ENCODE measurements at places on chromosomes 3 and 15. TPM values are rescaled to one million over a fixed set of nuclear protein-coding genes. Genes with fewer than 3 reads are reported as not detected.
A peak's percentile ranks its signal among the peaks of the same experiment; 100 is the strongest.

GRCh38 chr3:168620854-168621253 is 525.1 kb upstream of the GOLIM4 start:
- H3K27me3 ChIP-seq, result no peaks in the 10 kb centered on the region
- DNase-seq, result peak; percentile 71
- H3K4me3 ChIP-seq, result no peak overlapping the region
- H3K4me1 ChIP-seq, result peaks cover 34% of the 10 kb centered on the region
- no peak overlapping the region for H3K27ac ChIP-seq
- H3K36me3 ChIP-seq, result no peaks in the 10 kb centered on the region

GRCh38 chr3:158801696-158802408 is at the start of gene MFSD1:
MFSD1 (plus strand) TSS chr3:158802054; CDS start chr3:158802153, 99 bp downstream.
- peaks cover 48% of the 10 kb centered on the region for H3K27me3 ChIP-seq
- DNase-seq, result peak; percentile 94
- peak within 1 kb of the TSS; percentile 81 for H3K4me3 ChIP-seq

The PLA2G4D gene
- not detected for total RNA-seq

The PLCL2 gene
- total RNA-seq, result 26.4 TPM

The FANCD2OS gene
- total RNA-seq, result not detected

GRCh38 chr15:92109191-92109873 is 255.8 kb downstream of the SLCO3A1 start:
- H3K4me3 ChIP-seq, result no peak overlapping the region
- H3K4me1 ChIP-seq, result peaks cover 26% of the 10 kb centered on the region
- no peaks in the 10 kb centered on the region for H3K27me3 ChIP-seq
- no peak for DNase-seq
- H3K36me3 ChIP-seq, result no peaks in the 10 kb centered on the region

The VPS8 gene
- 93.1 TPM for total RNA-seq

- no peaks in the 10 kb centered on the region for H3K4me1 ChIP-seq
- no peak for DNase-seq
- no peaks in the 10 kb centered on the region for H3K36me3 ChIP-seq
- H3K4me3 ChIP-seq, result no peak overlapping the region
Observed at GRCh38 chr3:38006445-38006995, 15.9 kb downstream of the VILL start.

The COX17 gene
- 20.9 TPM for total RNA-seq

- no peak overlapping the region for H3K27ac ChIP-seq
- no peaks in the 10 kb centered on the region for H3K27me3 ChIP-seq
- H3K4me1 ChIP-seq, result no peaks in the 10 kb centered on the region
- H3K36me3 ChIP-seq, result no peaks in the 10 kb centered on the region
- H3K4me3 ChIP-seq, result no peak overlapping the region
Observed at GRCh38 chr3:104244680-104245220, 1122.0 kb upstream of the ALCAM start.

The LYZL4 gene
- not detected for total RNA-seq
